Activated CD4-positive, alpha-beta T cell treated with anti-CD3 and anti-CD28 coated beads for 1 hour (primary cell): ENCODE measurements at places on chromosomes 2 and 18.

- DNase-seq, result no peak
These were observed 74.3 kb downstream of the BIN1 start for GRCh38 chr2:127032621-127033020.

DNA sequence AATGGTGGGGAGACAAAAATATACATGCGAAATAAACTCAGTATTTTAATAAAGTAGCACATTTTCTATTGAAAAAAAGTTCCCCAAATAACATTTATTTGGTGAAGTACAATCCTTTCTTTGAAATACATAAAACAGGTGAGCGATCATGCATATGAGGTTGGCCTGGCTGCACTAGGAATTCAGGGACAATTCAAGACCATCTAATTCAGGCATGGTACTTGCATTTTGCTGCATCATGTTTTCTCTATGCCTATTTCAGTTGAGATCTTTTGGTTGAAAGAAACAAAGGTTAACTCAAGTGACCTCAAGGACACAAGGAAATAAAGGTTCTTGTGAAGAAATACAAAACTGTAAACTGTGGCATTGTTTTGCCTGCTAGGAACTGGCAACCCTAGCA lies 19.8 kb upstream of the TAF4B start:
- DNase-seq, result no peak

- DNase-seq, result no peak
These were observed 172.8 kb downstream of the ARL4C start for GRCh38 chr2:234324116-234324515.

GRCh38 chr18:50138181-50139064 lies 56.5 kb downstream of the MYO5B start:
- no peak for DNase-seq

- DNase-seq, result no peak
These were observed 200.8 kb downstream of the EPHA4 start for GRCh38 chr2:221371347-221371746.
